ENCODE measurements at places on chromosomes 6 and 20.

DNA sequence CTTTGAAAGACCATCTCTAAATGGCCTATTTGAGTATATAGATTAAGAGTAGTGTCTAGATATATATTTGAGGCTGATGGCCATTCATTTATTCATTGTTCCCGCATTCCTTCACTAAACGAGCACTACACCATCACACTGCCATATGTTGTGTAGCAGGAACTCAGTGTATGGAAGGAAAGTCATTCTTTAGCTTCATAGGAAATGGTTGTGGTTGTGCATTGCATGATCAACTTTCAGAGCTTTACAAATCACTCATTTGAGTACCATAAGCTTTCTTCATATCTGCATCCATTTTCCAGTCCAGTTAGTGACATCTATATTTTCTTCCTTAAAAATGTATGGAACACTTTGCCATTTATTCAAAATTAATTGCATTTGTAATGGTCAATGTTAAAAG lies 97.9 kb downstream of the ARID1B start:
- DNase-seq: no peak

GRCh38 chr6:28651161-28651560 lies 125.5 kb downstream of the GPX5 start:
- no peak for DNase-seq

DNA sequence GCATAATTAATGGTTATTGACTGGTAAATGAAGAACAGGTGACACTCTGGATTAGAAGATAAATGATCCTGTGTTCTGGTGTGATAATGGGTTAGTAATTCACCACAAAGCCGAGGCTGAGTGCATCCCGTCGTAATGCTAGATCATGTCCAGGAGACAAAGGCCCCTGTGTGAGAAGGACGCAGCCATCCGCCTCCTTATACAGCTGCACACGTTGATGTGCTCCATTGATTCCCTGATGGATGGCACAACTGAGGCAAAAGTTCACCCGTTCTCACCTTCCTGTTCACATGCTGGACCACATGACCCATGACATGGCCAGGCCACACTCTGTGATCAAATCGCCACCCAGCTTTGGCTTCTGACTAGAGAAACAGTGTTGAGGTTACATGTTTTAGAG lies 136.1 kb downstream of the FOXC1 start:
- no peak for DNase-seq

DNA sequence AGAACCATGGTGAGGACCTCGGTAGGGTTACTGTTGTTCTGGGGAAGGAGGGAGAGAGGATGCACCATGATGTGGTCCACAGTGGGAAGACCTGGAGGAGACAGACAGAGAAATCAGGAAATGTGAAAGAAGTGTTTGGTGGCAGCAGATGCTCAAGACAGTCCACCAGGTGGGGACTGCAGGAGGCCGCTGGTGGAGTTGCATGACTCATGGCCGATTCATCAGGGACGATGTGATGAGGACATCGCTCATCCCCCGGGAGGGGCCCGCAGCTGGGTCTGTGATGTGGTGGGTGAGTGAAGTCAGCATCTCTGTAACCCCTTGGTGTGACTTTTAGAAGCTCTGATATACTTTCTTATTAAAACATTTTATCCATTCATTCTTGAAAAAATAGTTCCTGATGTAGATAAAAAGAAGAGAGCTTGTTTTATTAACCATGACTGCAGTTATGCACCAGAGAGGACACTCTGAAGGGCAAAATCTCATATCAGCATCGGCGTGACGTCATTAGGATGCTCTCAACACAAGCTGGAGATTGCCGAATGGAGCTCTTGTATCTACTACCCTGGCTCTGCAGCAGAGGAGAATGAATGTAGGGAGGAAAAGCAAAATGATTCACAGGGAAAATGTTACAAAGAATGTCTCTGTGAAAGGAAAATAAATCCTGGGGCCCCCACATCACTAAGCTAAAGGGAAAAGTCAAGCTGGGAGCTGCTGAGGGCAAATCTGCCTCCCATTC lies 71.2 kb downstream of the RAMACL start:
- no peak for DNase-seq

DNA sequence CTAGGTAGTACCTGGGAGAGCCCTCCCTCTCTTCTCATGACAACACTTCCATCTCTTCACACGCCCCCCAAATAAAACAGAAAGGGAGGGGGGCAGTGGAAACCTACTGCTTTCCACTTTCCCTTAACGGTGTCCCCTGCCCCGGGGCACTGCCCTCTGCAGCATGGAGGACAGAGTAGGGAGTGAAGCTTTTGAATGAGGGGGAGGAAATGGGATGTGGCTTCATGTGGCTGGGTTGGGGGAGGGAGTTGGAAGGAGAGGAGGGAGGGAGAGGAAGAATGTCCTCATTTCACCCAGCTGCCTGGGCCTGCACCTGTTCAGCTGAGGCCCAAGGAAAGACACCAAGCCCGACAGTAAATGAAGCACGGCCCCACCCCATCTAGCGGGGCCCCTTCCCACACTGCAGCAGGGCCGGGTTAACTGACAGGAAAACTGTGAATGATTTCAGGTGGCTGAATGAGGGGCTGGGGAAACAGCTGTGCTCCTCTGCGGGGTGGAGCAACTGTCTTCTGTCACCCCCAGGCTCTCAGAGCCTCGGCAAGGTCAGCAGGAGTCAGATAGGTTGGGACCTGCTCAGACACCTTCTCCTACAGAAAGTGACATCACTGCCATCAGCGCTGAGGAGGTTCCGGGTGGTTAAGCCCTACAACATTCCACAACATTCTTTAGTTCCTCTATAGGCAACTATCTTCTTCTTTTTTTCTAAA lies 40.0 kb upstream of the TAF8 start:
- DNase-seq: no peak

- DNase-seq: no peak
These were observed 429.6 kb upstream of the JARID2 start for GRCh38 chr6:14816116-14816859.

- DNase-seq: no peak
These were observed 73.7 kb upstream of the CITED2 start for GRCh38 chr6:139448051-139448649.

- DNase-seq: no peak
These were observed 178.4 kb downstream of the FARS2 start for GRCh38 chr6:5439749-5440148.

- no peak for DNase-seq
These were observed 48.2 kb downstream of the SSR1 start for GRCh38 chr6:7264686-7265384.

GRCh38 chr6:104639668-104640067 lies 220.1 kb downstream of the HACE1 start:
- DNase-seq: no peak

GRCh38 chr6:123415844-123416468 lies 220.8 kb downstream of the TRDN start:
- DNase-seq: no peak

- no peak for DNase-seq
These were observed 9.4 kb downstream of the TCF15 start for GRCh38 chr20:600736-601135.

- DNase-seq: no peak
These were observed 143.4 kb downstream of the ADGRB3 start for GRCh38 chr6:68778356-68779020.

DNA sequence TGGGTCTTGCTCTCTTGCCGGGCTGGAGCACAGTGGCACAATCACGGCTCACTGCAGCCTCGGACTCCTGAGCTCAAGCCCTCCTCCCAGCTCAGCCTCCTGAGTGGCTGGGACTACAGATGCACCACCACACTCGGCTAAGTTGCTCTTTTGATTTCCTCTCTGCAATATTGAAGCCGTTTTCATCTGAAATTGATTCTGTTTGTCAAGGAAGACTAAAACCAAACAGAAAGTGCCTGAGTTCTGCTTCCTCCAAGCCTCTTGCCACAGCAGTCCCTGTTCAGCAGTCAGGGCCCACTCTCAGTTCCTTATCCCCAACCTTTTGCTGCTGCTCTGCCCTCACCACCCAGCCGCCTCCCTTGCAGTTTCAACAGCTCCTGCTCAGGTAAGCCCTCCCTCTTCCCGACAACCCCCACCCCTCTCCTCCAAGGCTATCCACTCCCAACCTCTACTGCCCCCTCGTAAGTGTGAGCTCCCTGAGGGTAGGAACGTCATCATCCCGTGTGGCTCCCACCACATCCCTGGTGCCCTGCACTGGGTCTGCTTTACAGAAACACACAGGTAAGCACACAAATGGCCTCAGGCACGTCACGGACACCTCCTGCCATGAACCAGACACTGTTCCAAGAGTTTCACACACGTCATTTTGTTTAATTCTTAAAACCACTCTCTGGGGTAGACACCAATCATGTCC lies 70.7 kb upstream of the TAB2 start:
- no peak for DNase-seq

- no peak for DNase-seq
These were observed 36.1 kb downstream of the NUS1 start for GRCh38 chr6:117711369-117711768.

DNA sequence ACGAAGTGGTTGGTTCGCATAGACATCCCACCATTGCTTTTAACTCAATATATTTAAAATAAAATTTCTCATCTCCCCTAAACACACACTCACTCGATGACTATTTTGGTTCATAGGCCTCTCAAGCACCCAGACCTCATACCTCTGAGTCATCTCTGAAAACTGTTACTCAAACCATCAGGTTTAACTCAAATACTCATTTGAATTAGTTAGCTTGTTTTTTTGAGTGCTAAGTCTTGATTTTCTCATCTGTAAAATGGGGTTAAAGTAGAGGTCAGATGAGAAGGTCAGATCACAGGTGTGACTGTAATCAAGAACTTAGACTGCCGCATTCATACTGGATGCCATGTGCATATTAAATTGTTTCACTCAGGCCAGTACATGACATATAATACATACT lies 243.9 kb upstream of the TENT5A start:
- no peak for DNase-seq

DNA sequence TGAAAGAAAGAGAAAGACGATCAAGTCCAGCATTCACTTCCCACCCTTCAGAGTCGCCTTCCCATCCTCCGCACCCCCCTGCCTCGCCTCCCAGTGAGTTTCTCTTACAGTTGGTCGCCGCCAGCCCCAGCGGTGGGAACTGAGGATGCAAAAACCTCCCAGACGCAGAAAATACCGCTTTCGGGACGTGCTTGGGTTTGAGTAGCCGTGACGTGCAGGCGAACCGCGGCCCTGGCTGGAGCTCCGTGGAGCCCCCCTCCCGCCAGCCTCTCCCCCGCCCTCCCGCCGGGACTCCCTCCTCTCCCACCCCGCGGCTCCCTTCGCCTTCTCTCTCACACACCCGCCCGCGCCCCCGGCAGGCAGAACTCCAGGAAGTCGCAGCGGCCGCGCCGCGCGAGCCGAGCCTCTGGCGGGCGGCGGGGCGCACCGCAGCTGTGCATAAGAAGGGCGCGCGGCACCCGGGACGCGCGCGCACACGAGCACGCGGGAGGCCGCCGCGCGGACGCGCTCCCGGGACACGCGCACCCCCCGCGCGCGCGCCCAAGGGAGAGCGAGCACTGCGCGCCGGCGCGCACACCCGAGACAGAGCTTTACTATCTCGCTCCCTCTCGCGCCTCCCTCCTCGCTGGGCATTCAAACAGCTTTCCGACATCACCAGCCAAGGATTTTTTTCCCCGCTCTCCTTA lies at the start of gene ADGRB3:
Gene ADGRB3, plus strand, starts transcription at position 557 of the 686 bp plus-strand sequence. CDS start 3,394 bp downstream, outside the sequence.
- DNase-seq: no peak

DNA sequence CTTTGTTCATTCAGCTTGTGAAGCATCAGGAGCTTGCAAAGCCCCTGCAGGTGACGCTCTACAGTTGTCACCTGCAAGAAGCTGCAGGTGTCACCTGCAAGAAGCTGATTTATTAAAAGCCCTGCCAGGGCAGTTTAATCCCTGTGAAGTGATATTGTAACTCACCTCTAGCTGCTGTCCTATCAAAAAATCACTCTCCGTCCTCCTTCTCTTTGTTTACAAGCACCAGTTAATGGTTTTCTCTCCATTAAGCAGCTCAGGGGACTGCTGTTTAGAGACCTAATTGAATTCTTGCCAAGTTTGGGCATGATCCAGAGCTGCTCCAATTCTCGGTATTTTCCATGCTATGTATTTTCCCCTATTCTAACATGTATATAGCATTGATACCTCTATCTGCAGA lies 345.9 kb downstream of the ARHGAP18 start:
- DNase-seq: no peak

DNA sequence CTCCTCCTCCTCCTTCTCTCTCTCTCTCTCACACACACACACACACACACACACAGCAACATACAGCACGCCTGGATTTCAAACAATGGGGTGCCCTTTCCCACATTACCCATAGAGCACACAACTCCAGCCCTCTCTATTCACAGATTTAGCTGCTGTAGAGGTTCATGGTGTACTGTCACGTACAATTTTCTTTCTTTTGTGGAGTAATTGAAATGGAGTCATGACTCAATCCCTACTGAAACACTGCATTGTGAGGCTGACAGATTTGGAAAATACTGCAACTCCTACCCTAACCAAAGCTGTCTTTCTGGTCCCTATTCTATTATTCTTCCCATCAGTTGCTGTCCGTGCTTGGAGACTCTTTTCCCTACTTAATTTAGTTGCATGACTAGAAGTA lies 166.9 kb downstream of the EDN1 start:
- DNase-seq: no peak

- no peak for DNase-seq
These were observed 206.6 kb upstream of the MARCKS start for GRCh38 chr6:113650610-113650979.
